ENCODE measurements at places on chromosomes 5 and 9. TPM values are rescaled to one million over a fixed set of nuclear protein-coding genes. Genes with fewer than 3 reads are reported as not detected.

The FOXD4L3 gene
- total RNA-seq = not detected

The FAM78A gene
- 1.1 TPM for total RNA-seq

The ROR2 gene
- 2.9 TPM for total RNA-seq

The ATP10B gene
- total RNA-seq = not detected

The DIPK1B gene
- total RNA-seq = 10.1 TPM

The PRRC1 gene
- 51.4 TPM for total RNA-seq

The STK32A gene
- 0.22 TPM for total RNA-seq

The RPS23 gene
- total RNA-seq = 3,745 TPM

The GNA14 gene
- not detected for total RNA-seq

The SHC3 gene
- 0.80 TPM for total RNA-seq

The MYORG gene
- 4.2 TPM for total RNA-seq

The TTC23L gene
- total RNA-seq = not detected

The POC5 gene
- 9.8 TPM for total RNA-seq

The POLK gene
- total RNA-seq = 11.7 TPM

The ANXA2R gene
- total RNA-seq = 2.3 TPM

The TTC16 gene
- 0.02 TPM for total RNA-seq

The FST gene
- 13.3 TPM for total RNA-seq

The GABRB2 gene
- total RNA-seq = not detected

The SH3RF2 gene
- total RNA-seq = 3.0 TPM

The WNT8A gene
- not detected for total RNA-seq

The HMCN2 gene
- total RNA-seq = 0.04 TPM

The UBLCP1 gene
- 35.0 TPM for total RNA-seq

The SPINK6 gene
- total RNA-seq = 0.26 TPM

The GRIN3A gene
- total RNA-seq = not detected

The TOMM5 gene
- total RNA-seq = 333 TPM

The MRRF gene
- 66.9 TPM for total RNA-seq

The SNX24 gene
- total RNA-seq = 21.1 TPM

The BARX1 gene
- 12.5 TPM for total RNA-seq

The GALNT12 gene
- 4.1 TPM for total RNA-seq

The BRD9 gene
- 35.7 TPM for total RNA-seq

The DRD1 gene
- 1.4 TPM for total RNA-seq

The ENTPD8 gene
- 0.28 TPM for total RNA-seq

The SNX18 gene
- 5.1 TPM for total RNA-seq

The SEMA4D gene
- 6.3 TPM for total RNA-seq
